ENCODE measurements at places on chromosomes 7 and 10.

DNA sequence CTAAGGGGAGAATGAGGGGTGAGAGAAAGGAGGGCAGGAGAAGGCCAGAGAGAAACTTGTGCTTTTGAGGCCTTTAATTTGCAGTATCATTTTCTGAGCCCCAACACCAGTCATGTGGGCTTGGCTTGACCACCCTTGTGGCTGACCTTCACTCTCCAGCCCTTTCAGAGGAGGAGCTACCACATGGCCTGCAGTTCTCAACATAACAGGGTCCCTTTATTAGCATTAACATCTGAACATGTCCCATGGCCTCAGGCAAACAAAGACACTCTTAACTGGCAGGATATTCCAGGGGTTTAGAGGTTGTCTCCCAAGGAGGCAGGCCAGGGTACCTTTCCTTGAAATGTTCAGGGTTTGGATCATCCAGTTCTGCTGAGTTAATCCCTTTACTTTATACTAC lies 6.7 kb downstream of the ZNF713 start:
- no peak for DNase-seq

DNA sequence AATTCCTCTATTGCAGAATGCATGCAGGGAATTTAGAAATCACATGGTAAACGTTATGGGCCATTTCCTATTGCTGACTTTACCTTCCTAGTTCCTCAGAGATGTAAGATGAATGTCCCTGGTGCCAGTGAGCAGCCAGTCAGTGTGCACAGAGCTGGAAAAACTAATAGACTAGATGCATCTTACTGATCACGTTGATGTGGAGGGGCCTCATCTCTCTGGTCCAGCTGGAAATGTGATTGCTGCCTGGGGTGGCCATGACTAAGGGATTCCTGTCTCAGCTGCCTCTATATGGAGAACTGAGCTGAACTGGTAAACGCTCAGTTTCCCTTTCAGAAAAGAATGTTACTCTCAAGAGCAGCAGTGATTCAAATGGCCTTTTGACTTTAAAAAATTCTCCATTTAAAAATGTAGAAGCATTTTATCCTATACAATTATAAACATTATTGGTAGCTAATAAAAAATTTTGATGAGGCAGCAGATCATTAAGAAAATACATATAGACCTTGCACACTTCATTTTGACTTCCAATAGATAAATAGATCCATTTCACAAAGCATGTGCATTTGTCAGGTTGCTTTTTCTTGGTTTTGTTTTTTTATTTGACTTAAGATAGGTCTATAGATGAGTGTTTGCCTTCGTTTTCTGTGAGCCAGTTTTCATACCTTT lies 80.5 kb upstream of the INSYN2A start:
- no peak for DNase-seq

DNA sequence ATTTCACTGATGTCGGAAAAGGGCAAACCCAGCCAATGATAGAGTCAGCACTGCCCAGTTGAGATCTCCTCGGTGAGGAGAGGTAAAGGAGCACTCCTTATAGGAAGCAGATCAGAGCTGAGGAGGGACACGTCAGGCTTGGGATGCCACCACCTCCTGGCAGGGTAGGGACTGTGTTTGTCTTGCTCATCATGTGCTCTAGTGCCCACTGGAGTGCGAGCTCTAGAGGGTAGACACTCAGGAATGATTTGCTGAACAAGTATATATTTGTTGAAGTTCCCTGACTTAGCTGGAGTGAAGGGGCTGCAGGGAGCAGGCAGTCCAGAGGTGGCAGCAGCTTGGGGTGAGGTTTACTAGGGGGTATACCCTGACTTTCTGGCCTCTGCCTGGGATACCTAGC lies 146.5 kb downstream of the NOC3L start:
- DNase-seq: no peak

DNA sequence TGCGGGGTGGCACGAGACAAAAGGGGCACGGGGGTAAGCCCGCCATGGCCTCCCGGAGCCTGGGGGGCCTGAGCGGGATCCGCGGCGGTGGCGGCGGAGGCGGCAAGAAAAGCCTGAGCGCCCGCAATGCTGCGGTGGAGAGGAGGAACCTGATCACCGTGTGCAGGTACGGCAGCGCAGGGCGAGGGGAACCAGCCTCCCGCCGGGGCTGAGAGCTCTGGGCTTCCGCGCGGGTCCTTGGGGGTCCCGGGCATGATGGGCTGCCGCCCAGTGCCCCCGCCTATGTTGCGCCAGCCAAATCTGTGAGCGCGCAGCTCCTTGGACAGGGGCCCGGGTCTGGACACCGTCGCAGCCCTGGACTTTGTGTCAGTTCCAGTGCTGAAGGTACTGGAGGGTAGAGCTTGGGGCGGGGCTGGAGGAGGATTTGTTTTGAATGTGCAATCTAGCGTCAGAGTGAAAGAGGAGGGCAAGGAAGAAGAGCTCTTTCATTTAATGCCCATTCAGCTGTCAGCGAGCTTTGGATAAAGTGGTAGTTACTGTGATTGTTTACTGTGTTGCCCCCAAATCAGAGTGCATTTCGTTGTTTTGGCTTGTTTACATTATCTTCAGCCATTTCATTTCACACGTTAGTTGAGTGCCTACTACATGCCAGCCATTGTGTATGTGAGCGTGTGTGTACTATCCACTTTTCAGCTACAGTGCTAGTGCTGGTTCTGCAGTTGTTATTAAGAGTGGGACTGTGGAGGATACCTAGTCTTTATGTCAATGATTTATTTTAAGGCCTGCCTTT lies 777 bp downstream of the RUNDC3B start:
- peak; percentile 33 for DNase-seq

DNA sequence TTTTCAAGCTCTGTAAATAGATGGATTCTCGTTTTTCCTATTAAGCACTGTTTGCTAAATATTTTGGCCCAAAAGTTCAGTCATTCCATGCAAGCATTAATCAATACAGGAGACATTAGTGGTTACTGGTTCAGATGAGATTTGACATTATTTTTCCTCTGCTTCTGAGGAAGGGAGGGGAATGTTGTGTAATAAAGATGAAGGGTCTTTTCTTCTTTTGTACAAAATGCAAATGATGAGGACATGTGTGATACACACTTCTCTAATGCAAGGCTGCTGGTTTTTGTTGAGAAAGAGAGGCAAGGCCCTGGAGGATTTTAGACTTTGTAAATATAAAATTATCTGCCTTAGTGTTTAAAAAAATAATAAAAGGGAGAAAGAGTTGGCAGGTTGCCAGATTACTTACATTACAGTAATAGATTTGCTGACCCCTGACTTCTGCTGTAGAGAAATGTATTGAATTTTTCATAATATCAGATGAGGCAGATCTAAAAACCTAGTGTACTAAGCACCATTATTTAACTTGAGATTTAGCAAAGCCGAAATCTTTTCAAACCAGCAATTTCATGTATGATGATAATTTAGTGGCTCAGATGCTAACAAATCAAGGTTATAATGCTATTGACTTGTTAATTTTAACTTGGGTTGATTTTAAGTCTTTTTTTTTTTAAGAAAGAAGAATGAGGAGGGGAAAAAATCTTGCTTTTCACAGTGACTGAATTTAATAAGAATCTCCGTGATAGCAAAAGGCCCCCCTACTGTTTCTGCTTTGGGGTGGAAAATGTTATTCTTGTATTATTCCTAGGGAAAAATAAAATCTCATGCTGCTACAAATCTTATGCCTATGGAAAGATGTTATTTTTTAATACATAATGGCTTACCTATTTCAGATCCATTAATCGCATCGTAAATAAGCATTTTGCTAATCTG lies 180.1 kb downstream of the ARID5B start:
- no peak for DNase-seq

DNA sequence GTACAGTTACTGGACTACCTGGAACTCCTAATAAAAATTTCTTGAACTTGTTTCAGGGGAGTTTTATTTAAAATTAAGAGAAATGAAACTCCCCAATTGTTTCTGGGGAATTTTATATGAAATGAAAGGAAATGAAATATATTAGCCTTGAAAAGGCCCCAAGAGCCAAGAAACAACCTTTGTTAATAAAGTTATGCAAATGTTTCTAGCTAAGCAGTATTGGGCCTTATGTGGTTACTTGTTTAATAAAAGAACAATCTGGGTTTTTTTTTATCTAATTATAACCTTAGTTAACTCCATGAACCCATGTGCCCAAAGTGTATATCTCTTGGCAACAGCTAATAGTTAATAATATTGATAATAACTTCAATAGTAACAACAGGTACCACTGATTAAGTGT lies 222.8 kb downstream of the EXOC4 start:
- DNase-seq: no peak

GRCh38 chr7:22992874-22993840 lies 20.8 kb downstream of the HYCC1 start:
- peak; percentile 67 for DNase-seq

- no peak for DNase-seq
Observed at GRCh38 chr10:25678666-25679065, 255.4 kb upstream of the MYO3A start.

GRCh38 chr7:151999424-152000090 lies 25.9 kb upstream of the GALNT11 start:
- DNase-seq: no peak

GRCh38 chr7:16975712-16976111 lies 93.9 kb upstream of the AGR3 start:
- no peak for DNase-seq
